Stimulated activated CD8-positive, alpha-beta memory T cell treated with anti-CD3 and anti-CD28 coated beads, Interleukin-2, amount 100 ng/mL, for 48 hours (primary cell): ENCODE measurements at places on chromosomes 13 and 19.
A peak's percentile ranks its signal among the peaks of the same experiment; 100 is the strongest.

GRCh38 chr13:48838193-48838973 lies 137.3 kb upstream of the FNDC3A start:
- no peak for DNase-seq

GRCh38 chr19:1648920-1649541 lies 3.4 kb downstream of the TCF3 start:
- no peak for DNase-seq

DNA sequence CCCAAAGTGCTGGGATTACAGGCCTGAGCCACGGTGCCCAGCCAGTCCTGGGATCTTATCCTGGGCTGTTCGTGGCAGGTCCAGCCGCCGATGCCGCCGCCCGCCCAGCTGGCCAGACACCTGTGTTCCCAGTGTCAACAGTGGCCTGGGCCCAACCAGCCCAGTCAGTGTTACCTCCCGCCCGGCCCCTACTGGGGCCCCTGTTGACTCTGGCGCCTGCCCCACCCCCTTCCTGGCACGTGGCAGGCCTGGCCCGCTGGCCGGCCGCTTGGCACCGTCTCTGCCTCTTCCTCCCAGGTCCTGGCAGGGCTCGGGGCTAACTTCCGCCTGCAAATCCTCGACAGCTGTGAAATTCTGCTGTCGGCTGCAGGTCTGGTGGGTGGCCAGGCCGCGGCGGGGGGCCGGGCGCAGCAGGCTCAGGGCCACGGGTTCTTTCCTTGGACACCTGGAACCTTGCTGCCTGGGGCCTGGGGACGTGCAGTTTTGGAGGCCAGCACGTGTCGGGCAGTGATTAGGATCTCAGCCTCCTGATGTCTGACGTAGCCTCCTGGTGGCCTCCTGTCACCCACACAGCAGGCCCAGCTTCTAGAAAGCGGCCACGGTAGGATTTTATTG lies 9.1 kb downstream of the ARID3A start:
- no peak for DNase-seq

DNA sequence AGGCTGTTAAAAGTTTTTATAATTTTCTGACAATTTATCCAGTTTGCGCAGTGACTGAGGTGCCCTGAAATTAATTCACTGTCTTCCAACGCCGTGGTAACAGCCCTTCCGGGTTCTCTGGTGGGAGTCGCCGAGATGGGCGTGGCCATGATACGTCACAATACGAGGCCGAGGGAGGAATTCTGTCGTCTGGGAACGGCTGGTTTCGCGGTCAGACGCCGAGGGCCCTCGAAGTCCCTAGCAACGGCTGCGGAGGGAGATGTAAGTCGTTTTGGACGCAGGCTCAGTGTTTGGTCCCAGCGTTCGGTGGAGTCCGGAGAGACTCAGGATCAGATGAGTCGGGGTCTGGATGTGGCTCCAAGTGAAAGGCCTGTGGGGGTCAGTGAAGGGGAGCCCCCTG lies 21.7 kb downstream of the ZNF613 start:
- DNase-seq, result no peak

GRCh38 chr13:110533771-110534670 lies 27.5 kb downstream of the RAB20 start:
- DNase-seq, result no peak

DNA sequence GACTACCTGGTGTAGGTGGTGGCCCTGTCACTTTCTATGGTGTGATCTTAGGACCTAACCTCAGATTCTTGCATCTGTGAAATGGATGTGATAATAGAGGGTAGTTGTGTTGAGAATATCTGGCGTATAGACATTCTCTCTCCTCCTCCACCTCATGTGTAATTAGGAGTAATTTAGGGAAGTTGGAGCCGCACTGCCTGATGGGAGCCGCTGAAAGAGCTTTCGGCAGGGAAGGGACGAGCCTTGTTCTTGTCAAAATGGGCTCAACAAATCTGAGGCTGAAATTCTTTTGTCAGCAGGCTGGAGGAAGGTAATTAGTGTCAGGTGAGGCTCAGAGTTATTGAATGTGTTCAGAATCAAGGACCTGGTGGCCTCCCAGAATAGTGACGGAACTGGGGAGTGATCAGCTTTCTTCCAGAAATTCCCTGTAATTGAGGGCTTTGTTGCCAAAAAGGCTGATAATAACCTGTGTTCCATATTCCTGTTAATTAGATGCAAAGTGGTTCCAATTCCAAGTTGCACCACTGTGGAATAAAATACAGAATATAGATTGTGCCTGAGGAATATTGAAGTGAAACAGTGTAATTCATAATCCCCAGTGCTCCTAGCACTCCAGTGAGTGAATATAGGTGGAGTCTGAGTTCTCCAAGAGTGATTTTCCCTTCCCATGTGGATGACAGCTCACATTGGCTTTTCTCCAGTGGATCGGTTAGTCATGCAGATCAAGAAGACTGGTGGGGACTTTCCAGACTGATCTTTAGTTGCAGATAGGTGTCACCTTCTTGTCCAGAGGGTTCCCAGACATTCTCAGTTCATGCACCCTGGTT lies 47.5 kb downstream of the SPATA13 start:
- DNase-seq, result no peak

DNA sequence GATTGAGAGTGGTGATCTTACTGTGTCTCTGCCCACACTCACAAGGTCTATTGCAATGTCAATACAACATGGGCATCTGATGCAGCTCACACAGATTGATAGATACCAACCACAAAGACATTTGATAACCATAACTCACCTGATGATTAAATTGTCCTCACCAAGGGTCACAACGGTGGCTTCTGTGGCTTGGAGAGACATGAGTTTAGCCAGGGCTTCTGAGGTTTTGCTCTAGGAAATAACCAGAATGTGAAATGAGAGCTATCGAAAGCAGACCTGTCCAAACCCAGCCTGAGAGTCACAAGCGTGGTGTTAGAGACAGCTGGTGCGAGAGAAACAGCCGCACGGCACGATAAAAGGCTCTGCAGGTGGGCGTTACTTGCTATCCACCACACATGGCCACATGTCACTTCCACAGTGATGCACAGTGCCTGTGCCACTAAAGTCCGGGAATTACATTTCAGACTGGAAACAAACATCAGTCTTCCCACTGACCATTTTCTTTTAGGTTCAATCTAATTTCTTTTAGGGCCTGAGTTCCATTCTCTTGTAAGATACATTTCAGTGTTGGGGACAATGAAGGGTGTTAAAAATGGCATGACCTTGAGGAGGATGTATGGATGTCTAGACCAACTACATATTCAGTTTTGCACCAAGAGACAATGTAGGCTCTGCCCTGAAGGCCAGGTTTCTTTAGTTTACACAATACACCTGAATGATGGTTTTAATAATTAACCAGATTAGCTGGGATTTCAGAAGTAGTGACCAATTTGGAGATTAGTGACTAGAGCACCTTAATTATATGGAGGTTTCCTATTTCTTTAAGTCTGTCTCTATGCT lies 53.7 kb downstream of the ATP7B start:
- no peak for DNase-seq

- DNase-seq, result peak; percentile 75
Measured at GRCh38 chr19:1279782-1280341, 4.5 kb downstream of the FAM174C start.

DNA sequence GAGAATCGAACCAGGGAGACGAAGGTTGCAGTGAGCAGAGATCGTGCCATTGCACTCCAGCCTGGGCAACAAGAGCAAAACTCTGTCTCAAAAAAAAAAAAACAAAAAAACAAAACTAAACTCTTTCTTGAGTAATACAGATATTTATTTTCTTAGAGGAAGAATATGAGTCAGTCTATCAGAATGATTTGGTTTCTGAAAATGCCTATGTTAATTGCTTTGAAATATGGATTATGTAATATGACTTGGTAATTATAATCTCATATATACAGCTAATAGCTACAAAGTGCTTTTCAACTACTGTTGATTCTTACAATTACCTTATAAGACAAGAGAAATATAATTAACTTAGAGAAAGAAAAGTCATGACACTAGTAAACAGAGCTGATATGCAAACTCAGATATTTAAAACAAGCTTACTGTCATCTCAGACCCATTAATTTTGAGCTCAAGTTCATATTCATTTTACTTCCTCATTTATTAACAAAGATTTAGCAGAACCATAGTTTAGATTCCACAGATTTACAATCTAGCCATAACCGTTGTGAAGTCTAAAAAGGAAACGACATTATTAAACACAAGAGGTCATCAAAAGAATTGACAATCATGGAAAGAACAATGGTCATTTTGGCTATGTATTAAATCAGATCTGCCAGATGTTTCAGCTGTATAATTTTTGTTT lies 88.0 kb downstream of the TBC1D4 start:
- DNase-seq, result no peak

DNA sequence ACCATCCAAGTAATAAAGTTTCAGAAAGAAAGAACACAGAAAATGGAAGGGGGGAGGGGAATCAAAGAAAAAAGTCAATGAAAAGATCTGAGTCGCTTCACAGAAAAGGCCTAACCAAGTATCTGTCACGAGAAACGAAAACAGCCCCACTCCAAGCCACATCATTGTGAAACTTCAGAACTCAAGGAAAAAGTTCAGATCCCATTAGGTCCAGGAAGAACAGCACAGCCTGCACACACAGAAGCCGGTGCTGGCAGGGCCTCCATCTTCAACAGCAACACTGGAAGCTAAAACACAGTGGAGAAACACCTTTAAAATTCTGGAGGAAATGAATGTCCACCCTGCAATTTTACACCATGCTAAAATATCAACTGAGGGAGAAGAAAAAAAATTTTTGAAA lies 8.0 kb downstream of the STK24 start:
- no peak for DNase-seq

GRCh38 chr13:34357435-34358232 lies 539.7 kb downstream of the RFC3 start:
- DNase-seq, result no peak

- peak; percentile 71 for DNase-seq
Measured at GRCh38 chr13:48749699-48750473, 96.2 kb downstream of the CYSLTR2 start.

GRCh38 chr19:19103167-19103566 lies 35.1 kb downstream of the TMEM161A start:
- DNase-seq, result no peak
